Progenitor cell of endocrine pancreas (in vitro differentiated cells): ENCODE measurements at places on chromosomes 5 and 9.

DNA sequence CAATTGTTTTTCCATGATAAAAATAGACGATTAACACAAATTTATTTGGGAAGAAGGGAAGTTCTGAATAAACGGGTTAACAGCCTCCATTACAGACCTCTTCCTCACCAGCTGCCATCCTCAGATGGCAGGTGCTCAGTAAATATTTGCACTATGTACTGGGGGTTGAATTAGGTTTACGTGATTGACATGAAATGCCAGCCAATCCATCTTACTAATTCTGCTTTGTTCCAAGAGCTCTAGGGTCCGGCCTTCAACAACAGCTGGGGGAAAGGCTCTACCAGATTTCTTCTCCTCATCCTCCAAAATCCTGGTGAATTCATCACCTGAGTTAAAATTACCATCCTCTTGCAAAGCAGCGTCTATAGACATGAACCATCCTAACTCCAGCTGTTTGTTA is 104.6 kb downstream of the MTX3 start:
- peaks cover 5% of the 10 kb centered on the region for H3K27me3 ChIP-seq
- no peak overlapping the region for H3K4me3 ChIP-seq
- no peak overlapping the region for H3K27ac ChIP-seq
- DNase-seq, result no peak
- no peaks in the 10 kb centered on the region for H3K4me1 ChIP-seq
- H3K36me3 ChIP-seq, result no peaks in the 10 kb centered on the region

GRCh38 chr9:33320568-33321261 is 30.4 kb downstream of the NFX1 start:
- no peaks in the 10 kb centered on the region for H3K4me1 ChIP-seq
- no peak overlapping the region for H3K4me3 ChIP-seq
- H3K36me3 ChIP-seq, result peaks cover 44% of the 10 kb centered on the region
- no peak overlapping the region for H3K27ac ChIP-seq
- no peaks in the 10 kb centered on the region for H3K27me3 ChIP-seq

DNA sequence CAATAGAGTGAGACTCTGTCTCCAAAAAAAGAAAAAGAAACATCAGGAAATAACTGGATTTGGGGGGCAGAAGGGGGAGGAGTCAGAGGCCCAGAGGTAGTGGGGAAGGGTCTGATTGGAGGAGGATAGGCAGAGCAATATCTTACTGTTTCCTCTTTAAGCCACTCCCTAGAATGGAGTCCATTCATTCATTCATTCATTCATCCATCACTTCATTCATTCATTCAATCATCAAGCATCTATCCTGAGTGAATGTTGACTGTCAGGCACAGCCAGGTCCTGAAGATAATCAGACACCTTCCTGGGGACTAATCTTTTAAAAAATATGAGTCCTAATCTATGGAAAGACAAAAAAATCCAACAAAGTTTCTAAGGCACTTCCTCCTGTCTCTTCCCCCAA is 12.9 kb downstream of the IER5L start:
- H3K27me3 ChIP-seq, result no peaks in the 10 kb centered on the region
- H3K27ac ChIP-seq, result no peak overlapping the region
- DNase-seq, result no peak
- H3K4me3 ChIP-seq, result no peak overlapping the region
- H3K36me3 ChIP-seq, result peaks cover 3% of the 10 kb centered on the region

DNA sequence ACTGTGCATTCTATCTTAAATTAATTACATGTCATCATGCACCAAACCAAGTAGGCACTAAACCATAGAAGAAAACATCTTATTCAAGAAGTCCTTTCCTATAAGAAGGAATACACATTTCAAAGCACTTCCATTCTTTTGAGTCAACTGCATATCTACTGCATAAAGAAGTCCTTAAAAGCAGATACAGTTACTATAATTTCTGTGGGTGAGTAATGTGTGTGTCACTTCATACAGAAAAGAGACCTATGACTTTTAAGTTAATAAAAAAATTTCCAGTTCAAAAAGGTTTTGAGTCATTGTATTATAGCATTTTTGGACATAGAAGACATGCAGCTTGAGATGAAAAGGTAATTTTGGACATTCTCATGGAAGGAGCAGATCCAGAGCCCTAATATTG is 125.0 kb downstream of the DTWD2 start:
- no peak overlapping the region for H3K27ac ChIP-seq
- no peak overlapping the region for H3K4me3 ChIP-seq
- H3K4me1 ChIP-seq, result peaks cover 4% of the 10 kb centered on the region
- H3K27me3 ChIP-seq, result no peaks in the 10 kb centered on the region
- H3K36me3 ChIP-seq, result no peaks in the 10 kb centered on the region

- H3K27me3 ChIP-seq, result no peaks in the 10 kb centered on the region
- no peak overlapping the region for H3K27ac ChIP-seq
- no peak overlapping the region for H3K4me3 ChIP-seq
- no peaks in the 10 kb centered on the region for H3K4me1 ChIP-seq
- H3K36me3 ChIP-seq, result no peaks in the 10 kb centered on the region
Measured at GRCh38 chr5:156481741-156482140, 154.8 kb downstream of the SGCD start.

GRCh38 chr5:134296213-134296612 is 70.3 kb upstream of the PPP2CA start:
- H3K4me1 ChIP-seq, result peaks cover 3% of the 10 kb centered on the region
- no peak overlapping the region for H3K4me3 ChIP-seq
- no peak overlapping the region for H3K27ac ChIP-seq
- DNase-seq, result no peak
